Activated CD4-positive, alpha-beta T cell treated with anti-CD3 and anti-CD28 coated beads, Interleukin-2, Interleukin-6, amounts not matched to agents 100 ng/mL and 50 ng/mL, durations not matched to agents 16 hours and 8 hours (primary cell): ENCODE measurements at places on chromosomes 3 and 15.
A peak's percentile ranks its signal among the peaks of the same experiment; 100 is the strongest.

- DNase-seq = no peak
Observed at GRCh38 chr15:48989170-48989569, 25.5 kb upstream of the SHC4 start.

DNA sequence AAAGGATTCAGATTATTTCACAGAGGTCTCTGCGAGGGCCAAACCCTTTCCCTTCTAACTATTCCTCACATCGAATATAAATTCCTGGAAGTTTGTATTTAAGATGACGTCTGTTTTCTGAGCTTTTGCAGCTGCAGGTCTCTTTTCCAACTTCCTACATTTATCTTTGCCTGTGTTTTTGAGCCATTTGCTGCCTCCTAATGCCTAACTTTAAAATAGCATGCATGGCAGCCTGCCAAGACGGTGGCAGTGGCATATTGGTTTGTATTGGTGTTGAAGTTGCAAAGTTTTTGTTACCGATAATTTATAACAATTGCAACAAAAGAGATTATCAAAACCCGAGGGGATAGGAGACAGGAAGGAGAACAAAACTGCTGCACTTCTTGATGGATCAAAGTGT is 187.1 kb upstream of the DNAJC19 start:
- peak; percentile 12 for DNase-seq

DNA sequence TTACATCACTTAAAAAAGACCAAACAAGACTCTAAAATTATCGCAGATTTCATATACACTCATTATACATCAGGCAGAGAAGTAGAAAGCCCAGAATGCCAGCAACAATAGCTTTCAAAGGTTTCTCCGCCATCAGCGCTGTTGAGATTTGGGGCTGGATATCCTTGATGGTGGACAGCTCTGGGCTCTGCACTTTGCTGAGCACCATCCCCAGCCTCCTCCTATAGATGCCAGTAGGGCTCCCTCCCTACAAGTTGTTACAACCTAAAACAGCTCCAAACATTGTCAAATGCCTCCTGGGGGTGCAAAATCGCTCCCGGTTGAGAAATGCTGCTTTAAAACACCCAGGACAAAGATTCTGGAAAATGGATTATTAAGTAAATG is 73.5 kb downstream of the ATP10A start:
- DNase-seq = no peak

DNA sequence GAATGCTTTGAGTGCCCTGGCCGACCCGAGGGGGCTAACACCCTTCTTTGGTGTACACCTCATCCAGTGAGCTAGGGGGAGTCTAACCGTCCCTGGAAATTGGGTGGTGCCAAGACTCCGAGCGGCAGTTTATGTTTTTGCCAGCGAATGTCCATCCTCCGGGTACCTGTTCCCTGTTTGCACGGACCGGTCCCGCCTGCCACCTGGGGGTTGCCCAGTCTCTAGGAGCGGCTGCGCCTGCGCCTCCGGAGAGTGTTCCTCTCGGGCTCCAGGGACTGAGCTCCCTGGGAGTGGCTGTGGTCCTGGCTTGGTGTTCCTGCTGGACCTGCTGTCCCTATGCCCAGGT is 913 bp upstream of the WNT7A start:
- DNase-seq = no peak

DNA sequence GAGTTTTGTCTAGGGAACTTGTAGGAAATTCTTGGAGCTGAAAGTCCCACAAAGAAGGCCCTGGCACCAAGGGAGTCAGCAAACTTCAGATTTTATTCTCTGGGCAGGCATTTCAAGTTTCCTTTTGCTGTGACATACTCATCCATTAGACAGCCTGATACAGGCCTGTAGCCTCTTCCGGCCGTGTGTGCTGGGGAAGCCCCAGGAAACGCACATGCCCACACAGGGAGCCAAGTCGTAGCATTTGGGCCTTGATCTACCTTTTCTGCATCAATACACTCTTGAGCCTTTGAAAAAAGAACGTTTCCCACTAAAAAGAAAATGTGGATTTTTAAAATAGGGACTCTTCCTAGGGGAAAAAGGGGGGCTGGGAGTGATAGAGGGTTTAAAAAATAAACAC is 15.0 kb downstream of the TIGIT start:
- peak; percentile 80 for DNase-seq

DNA sequence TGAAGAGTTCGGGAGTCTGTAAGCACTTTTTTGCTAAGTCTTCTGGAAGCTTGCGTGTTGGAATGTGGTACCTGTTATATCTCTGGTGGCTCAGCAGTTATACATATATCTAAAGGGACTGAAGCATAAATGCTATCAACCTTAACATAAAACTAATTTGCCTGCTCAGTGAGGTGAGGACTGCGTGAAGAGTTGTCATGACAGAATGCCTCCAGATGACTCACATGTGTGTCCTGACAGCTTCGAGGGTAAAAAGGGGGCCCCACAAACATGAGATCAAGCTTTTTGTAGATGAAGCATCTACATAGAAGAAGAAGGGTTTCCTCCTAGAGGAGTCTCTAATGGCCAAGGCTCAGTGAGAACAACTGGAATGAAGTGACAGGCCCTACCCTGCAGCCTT is 88.8 kb upstream of the C3orf80 start:
- no peak for DNase-seq

DNA sequence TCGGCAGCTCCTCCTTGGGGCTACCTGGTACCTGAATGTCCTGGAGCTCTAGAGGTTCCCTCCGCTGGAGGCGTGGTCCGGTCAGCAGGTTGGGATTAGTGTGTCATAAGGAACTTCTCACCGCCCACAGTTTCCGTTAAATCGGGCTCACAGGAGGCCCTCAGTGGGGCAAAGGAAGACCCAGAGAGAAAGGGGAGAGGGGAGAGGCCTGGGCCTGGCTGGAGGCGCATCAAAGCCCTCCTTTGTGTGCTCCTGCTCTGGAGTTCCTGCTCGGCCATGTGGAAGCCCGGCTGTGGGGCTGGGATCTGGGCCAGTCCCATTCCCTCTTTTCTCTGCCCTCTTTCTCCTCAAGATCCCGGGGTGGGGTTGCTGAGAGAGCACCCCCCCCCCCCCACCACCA is at the start of gene RLBP1:
RLBP1 (minus strand) TSS at position 37 of the 400 bp plus-strand sequence. CDS start 2,604 bp downstream, outside the sequence.
- peak; percentile 24 for DNase-seq

GRCh38 chr3:24853685-24854490 is 359.2 kb upstream of the THRB start:
- DNase-seq = no peak

GRCh38 chr3:105533960-105534359 is 167.3 kb downstream of the ALCAM start:
- no peak for DNase-seq

DNA sequence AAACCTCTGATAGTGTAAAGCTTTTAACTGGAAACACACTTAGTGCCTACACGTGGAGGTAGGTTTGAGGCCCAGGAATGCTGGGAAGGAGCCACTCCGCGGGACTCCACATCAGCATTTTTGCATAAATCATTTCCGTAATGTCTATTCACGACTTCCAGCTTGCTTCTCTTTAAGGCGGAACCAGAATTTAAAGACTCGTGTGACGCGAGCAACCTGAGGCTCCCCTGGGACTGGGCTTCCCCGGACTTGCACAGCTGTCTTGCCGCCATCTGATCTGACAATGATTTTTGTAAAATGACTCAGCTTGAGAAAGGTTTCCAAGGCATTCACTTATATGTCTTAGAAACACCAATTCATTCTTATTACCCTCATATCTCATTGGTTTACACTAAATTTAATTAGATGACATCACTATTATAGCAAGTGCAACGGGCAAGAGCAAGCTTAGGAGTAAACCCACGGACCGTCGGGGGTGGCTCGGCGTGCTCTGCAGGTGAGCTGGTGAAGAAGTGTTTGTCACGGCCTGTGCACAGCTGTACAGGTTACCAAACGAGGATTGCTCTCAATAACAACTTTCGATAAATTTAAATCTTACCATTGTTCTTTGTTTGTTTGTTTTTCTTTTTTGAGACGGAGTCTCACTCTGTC is 95.2 kb downstream of the CHSY1 start:
- no peak for DNase-seq

DNA sequence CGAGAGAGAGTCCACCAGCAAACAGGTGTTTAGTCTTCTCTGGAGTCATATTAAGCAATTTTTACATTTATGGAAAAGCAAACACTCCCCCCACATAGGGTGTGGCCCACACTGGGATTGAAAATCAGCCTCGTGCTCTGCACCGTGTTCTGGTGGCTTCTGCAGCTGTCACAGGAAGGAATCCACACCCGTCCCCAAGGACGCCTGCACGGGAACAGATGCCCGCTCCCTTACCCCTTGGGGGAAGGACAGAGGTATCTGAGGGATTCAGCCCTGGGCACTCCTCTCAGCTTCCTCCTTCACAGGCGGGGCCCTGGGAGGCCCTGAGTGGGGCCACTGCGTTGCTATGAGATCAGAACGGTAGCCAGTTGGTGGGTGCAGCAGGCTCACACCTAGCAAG is 27.8 kb downstream of the LIPC start:
- no peak for DNase-seq

GRCh38 chr3:77394046-77394445 is 354.1 kb downstream of the ROBO2 start:
- DNase-seq = no peak

DNA sequence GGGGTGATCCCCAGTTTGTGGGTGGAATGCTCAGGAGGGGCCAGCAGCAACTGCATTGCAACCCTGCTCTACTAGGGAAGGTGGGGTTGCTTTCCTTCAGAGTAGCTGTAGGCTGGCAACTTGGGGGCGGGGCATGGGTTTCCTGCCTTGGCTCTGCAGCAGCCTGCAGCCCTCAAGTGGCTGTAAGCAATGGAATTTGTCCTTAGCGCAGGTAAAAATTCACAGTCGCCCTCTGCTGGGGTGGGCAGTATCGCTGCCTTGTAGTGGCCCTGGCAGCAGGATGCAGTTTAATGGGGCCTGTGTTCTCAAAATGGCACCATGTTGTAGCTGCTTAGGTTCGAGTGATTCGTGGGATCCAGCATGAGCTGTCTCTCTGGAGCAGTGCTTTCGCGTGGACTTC is 29.8 kb downstream of the STT3B start:
- peak; percentile 31 for DNase-seq

DNA sequence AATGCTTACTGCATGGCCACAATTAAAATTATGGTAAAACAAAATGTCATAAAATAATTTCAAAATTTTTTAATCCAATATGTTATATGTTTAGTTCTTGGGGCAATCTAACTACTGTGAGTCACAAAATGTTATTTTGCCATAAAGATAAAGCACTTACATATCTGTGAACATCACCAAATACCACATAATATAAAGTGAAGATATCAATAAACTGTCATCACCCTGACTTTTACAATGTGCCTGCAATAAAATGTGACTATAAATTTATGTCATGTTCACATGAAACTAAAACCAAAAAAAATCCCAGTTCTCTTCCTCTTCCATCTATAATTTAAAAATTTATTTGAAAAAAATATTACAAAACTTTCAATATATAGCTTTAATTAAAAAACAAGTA is 191.8 kb downstream of the TBC1D5 start:
- DNase-seq = no peak

DNA sequence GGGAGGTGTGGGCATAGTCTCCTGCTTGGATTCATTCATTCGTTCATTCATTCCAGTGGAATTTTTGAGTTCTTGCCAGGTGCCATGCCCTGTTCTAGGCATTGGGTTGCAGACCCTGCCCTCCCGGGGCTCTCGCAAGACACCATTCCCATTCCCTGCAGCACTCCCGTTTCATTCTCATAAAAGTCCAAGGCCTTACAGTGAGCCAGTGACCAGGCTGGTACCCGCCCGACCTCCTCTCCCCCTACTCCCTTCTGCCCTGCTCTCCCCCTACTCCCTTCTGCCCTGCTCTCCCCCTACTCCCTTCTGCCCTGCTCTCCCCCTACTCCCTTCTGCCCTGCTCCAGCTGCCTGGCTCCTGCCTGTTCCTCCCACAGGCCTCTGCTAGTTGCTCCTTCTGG is 41.9 kb downstream of the AMOTL2 start:
- DNase-seq = no peak

DNA sequence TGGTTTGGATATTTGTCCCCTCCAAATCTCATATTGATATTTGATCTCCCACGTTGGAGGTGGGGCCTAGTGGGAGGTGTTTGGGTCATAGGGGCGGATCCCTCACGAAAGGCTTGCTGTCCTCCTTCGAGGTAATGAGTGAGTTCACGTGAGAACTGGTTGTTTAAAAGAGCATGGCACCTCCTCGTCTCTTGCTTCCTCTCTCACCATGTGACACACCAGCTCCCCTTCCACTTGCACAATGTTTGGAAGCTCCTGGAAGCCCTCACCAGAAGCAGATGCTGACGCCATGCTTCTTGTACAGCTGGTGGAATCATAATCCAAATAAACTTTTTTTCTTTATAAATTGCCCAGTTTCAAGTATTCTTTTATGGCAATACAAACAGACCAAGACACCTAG is 38.6 kb downstream of the RFTN1 start:
- DNase-seq = no peak

DNA sequence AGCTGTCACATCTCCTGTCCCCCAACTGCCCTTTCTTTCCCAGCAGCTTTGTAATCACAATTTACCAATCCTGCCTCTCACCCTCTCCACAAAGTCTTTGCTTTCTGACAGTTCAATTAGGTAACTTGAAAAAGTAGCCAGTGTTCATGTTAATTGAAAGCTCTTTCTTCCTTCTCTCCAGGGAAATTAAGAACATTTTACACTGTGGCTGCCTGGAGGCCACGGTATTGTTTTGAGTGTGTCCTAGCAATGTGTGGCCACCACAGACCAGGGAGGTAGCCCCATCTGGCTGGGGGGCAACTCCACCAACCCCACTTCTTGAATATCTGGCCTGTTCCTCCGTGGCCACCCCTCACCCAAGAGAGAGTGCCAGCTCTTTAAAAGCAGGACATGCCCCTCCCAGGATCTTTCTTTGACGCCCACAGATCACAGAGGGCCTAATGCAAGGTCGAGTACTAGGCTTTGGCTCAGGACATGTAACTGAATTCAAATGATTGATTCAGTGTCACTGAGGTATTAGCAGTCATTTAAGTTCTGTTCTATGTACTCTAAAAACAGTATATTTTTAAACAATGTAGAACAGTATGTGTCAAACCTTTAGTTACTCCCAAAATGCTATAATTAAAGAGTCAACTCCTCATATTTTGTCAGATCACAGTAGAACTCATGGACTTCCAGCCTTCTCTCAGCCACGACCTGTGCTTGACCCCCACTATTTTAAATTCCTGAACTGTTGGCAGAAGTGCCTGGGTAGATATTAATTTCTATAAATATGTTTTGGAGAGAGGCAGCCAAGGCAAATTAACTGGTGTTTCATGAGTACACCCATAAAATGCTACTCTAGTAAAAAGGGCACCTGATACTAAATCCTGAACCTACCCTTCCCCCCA is 164.5 kb downstream of the TNIK start:
- no peak for DNase-seq

GRCh38 chr3:68963891-68964290 is 31.5 kb upstream of the TAFA4 start:
- no peak for DNase-seq

GRCh38 chr15:25694823-25695312 is 168.3 kb downstream of the ATP10A start:
- no peak for DNase-seq
